ENCODE measurements at places on chromosomes 16 and 17.

- no peak for DNase-seq
Observed at GRCh38 chr17:77089124-77089490, 51.7 kb upstream of the SEC14L1 start.

DNA sequence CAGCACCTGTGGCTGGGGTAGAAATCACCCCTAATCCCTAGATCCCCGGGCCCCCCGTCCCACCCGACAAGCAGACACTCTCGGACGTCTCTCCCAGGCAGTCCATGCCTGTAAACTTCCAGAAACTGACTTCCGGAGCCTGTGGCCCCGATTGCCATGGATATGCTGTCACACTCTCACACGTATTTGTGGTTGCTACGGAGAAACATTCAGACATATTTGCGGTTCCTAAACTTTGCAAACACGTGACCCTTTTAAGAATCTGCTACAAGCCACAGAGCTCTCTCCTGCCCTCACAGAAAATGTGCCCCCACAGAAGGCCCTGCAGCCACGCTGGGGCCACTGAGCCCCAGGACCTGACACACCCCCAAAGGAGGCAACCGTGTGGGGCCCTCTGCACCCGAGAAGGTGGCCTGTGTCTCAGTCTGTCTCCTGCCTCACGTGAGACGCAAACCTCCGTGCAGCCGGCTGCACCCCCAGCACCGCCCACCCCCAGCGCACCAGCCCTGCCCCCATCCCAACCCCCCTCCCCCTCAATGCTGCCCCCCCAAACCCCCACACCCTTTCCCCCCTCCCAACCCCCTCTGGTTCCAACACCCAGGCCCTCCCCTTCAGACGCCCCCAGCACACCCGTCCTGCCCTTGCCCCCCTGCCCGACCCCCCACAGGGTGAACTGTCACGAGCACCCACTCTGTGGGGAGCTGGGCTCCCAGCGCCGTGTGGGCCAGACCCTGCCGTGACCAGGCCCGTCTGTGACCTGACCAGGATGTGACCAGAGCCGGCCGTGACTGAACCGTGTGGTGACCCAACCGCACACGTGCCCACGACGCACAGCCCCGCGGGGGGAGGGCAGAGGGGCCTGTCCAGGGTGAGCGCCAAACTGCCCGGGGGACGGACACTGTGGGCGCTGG, 66.3 kb upstream of the METRNL start:
- DNase-seq = no peak

DNA sequence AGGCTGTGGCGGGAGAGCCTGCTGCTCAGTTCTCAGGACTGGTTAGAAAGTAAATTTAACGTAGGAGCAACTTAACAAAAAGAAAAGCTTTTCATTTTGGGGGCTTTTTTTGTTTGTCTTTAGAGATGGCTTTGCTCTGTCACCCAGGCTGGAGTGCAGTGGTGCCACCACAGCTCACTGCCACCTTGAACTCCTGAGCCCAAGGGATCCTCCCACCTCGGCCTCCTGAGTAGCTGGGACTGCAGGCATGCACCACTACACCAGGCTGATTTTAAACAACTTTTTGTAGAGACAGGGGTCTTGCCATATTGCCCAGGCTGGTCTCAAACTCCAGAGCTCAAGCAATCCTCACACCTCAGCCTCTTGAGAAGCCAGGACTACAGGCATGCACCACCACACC, 205.0 kb downstream of the RPTOR start:
- DNase-seq = no peak

GRCh38 chr16:89320782-89321501, 103.4 kb downstream of the ZNF778 start:
- no peak for DNase-seq

- peak; percentile 45 for DNase-seq
Observed at GRCh38 chr17:81396722-81397313, 1.6 kb downstream of the BAHCC1 start.

- no peak for DNase-seq
Observed at GRCh38 chr16:58661199-58661830, 23.3 kb downstream of the SLC38A7 start.

- no peak for DNase-seq
Observed at GRCh38 chr16:20673882-20674683, 23.4 kb downstream of the ACSM1 start.

- DNase-seq = no peak
Observed at GRCh38 chr17:62754631-62755030, 53.5 kb downstream of the MARCHF10 start.

DNA sequence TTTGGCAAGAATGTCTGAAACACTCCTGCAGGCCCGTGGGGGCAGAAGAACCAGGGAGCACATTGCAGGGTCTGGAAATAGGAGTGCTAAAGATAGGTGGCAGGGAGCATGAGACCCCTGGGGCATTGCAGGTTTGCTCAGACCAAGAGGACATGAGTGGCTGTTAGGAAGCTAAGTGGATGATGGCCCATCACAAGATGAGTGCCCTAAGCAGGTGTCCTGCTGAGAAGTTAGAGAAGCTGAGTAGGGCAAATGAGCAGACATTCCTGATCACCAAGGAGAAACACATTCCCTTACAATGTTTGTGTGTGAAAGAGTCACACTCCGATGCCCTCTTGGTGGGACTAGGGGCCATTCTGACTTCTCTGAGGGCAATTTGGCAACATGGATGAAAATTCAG, 9.9 kb downstream of the MLYCD start:
- DNase-seq = no peak

DNA sequence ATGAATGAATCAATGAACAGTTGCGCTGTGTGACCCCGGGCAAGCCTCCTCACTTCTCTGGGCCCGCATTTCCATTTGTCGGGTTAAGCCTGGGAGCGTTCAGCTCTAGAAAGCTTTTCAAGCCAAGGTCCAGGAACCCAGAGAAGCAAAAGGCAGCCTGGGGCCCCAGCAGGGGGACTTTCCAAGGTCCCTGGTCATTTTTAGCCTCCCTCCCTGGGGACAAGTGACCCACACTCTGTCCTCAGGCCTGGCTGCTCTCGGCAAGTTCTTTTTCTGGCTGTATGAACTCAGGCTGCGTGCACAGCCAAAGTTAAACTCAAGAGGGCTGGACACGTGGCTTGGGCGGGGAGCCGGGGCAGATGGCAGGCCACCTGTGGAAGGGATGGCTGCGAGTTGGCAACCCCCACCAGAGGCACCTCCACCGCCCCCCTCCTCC, 41.4 kb upstream of the CIBAR2 start:
- DNase-seq = no peak

DNA sequence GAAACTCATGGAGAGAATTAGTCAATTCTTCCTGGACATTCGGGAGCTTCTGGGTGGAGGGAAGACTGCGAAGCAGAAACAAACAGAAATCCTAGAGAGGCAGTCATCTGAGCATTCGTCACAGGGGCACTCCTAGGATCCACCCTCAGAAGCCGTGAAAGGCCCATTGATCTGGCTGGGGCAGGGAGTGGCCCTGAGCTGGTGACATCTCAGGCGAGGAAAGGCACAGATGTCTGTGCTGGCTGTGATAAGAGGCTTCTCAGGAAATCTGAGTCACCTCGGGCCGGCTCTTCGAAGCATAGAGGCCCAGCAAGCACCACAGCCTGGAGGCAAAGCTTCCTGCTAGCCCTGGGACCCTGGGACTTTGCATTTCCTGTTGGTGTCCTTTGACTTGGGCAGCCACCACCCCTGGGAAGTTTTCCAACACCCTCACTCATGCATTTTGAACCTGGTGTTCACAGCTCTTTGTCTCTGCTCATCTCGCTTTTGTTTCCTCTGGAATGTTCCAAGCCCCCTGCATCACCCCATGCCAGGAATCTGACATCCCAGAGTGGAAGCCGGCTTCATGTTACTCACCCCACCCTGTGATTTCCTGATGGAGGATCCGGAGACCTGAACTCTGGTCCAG, 23.3 kb upstream of the CDRT4 start:
- DNase-seq = peak; percentile 63

DNA sequence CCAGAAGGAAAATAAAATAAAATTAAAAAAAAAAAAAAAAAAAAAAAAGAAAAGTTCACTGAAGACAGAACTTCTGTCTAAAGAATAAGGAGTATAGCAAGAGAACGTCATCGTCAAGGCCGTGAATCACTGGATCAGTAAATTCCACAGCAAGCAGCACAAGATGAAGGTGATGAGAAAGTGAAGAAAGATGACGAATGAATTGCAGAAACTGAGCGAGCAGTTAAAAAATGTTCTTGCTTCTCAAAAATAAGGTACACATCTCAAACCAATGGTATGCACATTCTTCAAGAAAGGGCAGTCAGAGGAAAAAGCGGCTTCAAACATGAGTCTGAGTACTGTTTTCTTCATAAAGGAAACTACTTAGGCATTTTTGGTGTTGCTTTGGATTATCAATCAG, 104.7 kb downstream of the SMG6 start:
- DNase-seq = no peak

DNA sequence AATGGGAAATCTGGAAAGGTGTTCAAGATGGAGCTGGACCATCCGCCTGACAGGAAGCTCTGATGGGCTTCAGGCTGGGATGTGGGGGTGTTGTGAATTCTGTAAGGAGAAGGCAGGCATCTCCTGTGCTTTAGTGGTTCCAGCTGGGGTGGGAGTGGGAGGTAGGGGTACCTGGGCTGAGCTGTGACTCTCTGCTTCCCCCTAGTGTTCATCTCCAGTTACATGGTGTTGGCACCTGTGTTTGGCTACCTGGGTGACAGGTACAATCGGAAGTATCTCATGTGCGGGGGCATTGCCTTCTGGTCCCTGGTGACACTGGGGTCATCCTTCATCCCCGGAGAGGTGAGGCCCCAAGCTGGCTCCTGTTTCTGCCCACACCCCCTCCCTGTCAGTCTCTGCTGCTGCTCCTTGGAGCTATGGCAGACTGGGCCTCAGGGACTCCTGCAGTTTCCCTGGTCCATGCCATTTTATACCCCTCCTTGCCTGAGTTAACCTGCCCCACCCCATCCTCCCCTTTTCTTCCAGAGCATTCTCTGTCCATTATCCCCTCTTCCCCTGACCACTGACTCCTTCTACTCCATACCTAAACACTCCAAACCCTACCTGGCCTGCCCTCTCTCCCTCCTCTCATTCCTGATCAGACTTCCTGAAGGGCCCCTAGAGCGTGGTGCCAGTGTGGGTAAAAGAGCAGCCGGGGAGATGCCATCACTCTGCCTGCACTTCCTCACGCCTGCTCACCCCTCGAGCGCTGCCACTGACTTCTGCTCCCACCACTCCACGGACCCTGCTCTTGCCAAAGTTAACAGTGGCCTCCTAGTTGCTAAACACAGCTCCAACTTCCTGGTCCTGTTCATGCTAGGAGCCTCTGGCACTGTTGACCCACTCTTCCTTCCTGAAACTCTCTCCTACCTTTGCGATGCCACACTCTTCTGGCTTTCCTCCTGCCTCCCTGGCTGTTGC, 3.4 kb downstream of the SPNS1 start:
- no peak for DNase-seq

GRCh38 chr16:79703066-79703465, 102.5 kb upstream of the MAF start:
- no peak for DNase-seq

GRCh38 chr16:55622930-55623561, 32.7 kb upstream of the SLC6A2 start:
- DNase-seq = no peak

DNA sequence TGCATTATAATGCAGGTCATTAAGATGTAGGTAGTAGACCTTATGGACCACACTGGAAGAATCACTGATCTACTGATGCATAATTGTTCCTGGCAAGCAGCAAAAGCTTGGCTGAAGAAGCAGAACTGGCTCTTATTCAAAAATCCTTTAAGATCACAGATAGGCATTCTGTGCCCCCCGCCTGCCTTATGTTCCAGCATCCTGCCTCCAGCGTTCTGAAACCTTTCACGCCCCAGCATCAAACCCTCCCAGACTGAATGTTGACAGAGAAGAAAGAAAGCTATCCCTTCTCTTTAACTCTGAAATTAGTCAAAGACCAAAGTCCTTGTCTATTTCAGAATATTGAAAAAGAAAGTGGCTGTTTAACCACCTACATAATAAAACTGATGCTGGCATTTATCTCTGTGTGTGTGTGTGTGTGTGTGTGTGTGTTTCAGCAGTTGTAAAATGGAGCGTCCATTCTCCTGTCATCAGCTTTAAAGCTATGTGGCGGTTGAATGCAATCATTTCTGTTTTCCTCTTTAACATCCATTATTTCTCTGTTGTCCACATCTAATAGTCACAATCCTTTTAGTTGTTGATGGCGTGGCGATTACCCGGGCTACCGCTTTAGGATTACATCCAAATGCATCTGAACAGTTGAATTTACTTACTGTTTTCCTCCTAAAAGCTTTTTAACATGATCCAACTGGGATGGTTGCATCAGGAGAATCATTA, 350.4 kb downstream of the HS3ST4 start:
- DNase-seq = no peak

DNA sequence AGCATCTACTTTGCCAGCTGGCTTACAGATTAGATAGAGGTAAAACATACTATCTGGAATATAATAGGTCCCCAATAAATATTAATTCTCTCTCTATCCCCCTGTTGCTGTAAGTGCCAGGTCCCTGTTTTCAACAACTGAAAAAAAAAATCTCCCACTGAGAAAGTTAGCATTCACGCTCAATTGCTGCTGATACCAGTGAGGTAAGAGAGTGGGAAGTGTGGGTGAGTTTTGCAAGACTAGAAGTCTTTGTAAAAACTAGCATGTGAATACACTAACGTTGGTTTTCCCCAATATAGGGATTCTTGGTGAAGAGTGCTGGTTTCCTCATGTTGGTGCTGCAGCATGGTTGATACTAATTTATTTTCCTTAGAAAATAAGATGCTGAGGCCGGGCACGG, 11.7 kb upstream of the TAOK1 start:
- no peak for DNase-seq

DNA sequence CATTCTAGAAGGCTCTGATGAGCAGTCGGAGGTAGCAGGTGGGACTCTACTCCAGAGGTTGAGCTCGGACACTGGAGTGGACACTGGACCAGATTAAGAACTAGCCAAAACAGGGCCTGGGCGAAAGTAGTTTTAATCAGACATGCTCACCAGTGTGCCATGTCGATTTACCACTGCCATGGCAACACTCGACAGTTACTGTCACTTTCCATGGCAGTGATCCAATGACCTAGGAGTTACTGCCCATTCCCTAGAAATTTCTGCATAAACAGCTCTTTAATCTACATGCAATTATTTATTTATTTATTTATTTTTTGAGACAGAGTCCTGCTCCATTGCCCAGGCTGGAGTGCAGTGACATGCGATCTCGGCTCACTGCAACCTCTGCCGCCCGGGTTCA, 7.2 kb upstream of the METTL9 start:
- no peak for DNase-seq

- DNase-seq = no peak
Observed at GRCh38 chr17:28719021-28719433, 758 bp upstream of the RPL23A start.
